ENCODE measurements at places on chromosomes 3 and 15.
A peak's percentile ranks its signal among the peaks of the same experiment; 100 is the strongest.

- DNase-seq = no peak
Observed at GRCh38 chr3:107496855-107497254, 25.9 kb upstream of the BBX start.

GRCh38 chr3:14548321-14548729 is 8.2 kb upstream of the GRIP2 start:
- no peak for DNase-seq

GRCh38 chr3:196931828-196932587 is 10.3 kb downstream of the NCBP2 start:
- DNase-seq = peak; percentile 64

DNA sequence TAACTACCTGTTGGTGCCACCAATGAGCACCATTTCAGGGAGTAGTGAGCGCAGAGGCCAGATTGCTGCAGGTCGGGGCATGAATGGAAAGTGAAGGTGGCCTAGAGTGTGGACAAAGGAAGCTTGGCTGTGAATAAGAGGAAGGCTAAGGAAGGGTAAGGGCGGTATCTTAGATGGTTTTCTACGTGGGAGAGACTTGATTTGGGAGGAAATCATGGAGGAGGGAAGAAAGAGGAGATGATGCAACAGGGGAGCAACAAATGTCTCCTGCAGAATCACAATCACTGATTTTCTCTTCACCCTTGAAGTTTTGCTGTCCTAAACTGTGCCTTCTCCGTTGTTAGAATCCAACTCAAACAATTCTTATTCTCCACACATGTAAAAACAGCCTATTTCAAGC is 21.8 kb downstream of the NME9 start:
- DNase-seq = no peak

DNA sequence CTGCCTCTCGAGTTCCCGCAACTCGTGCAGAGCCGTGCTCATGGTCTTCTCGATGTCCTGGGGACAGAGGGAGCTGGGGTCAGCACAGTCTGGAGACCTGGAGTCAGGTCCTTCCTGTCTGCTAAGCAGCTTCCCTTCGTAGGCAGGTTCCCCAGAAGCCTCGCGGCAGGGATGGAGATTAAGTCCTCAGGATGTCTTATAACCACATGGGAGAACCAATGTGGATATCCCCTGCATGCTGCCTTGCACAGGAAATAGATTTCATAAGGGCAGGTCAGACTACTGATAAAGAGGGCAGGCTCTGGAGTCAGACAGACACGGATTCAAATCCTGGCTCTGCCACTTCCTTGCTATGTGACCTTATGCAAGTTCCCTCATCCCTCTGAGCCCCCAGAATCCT is 22.6 kb upstream of the RAD18 start:
- no peak for DNase-seq

DNA sequence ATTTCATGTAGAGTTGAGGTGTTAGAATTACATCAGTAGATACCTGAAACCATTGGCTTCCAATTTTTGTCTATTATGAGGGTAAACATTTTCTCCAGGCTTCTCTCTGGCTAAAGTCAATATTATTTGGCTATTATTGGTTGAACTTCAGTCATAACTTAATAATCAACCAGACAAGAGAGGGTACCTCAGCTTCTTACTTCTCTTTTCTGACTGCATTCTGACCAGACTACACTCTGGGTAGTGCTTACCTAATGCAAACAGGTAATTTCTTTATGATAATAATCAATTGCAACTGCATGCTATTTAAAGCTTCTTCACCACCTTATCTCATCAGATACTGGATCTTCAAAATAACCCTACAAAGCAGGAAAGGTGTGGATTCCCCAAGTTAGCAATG is 85.1 kb downstream of the ANP32A start:
- no peak for DNase-seq

DNA sequence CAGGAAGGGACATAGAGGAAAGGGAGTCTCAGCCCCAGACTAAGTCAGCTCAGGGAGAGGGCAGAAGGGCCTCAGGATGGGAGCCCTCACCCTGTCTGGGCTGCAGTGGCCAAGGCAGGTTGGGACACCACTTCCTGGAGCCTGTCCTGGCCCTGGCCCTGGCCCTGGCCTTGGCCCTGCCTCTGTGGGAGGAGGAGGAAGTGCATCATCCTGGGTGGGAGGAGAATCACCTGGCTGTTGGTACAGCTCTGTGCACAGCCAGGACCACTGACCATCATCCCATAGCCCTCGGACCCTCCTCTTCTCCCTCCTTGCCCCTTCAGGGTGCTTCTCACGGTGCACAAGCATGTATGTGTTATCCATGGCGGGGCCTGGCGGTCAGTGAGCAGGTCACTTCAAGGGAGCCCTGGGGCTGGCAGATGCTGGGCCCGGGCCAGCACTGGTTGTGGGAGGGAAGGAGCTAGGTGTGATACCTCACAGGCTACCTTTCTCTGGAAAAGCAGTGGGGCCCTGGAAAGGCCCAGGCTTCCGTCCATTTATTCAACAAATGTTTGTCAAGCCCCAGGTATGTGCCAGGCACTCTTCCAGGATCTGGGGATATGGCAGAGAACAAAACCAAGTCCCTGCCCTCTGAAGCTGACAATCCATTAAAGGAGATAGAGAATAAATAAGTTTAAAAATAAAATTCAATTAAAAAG is 8.2 kb upstream of the APEH start:
- no peak for DNase-seq

DNA sequence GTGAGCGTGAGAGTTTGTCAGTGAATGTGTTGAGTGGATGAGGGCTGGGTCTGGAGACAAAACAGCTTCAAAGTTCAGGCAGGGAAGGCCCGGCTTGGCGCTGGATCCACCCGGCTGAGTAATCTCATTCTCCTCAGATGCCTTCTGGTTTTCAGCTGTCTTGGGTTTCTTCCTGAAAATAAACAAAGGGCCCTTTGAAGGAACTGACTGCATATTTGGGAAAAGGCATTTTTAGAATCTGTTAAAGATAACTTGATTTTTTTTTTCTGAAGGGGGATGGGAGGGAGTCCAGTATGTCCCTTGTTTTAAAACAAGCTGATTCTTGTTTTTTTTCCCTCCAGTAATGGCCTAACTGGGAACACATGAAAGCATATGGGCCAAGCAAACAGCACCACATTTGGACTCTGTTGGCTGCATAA is 86.4 kb downstream of the TIGIT start:
- DNase-seq = no peak

GRCh38 chr3:189394599-189395121 is 222.9 kb downstream of the TPRG1 start:
- DNase-seq = no peak

DNA sequence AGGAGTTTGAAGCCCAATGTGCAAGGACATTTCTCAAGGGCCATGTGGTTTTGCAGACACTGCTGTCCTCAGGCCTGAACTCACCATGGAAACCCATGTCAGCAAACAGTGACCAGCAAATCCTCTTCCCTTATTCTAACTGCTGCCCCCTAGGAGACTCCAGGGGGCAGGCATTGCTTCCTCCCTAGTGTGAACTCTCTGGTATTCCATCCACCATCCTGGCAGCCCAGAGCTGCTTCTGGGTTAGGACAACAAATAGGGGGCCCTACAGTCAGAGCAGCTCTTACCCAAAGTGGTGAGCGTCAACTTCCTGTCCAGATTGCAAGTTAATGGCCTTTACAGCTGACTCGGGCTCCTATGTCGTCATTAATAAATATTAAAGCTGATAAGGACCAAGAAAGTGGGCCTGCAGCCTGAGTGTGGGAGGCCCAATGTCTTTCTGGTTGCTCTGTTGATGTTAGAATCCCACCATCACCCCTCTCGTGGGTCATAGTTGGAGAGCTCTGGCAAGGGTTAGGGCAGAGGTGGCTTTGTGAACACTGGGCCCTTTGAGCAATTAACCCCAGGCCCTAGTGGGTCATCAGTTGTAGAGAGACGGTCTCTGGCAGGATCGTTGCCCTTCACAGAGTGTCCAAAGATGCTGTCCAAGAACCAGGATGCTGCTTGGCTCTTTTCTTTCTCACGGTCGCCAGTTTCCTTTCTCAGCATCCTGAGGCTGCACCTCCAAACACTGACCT is 41.5 kb downstream of the TGM4 start:
- no peak for DNase-seq

DNA sequence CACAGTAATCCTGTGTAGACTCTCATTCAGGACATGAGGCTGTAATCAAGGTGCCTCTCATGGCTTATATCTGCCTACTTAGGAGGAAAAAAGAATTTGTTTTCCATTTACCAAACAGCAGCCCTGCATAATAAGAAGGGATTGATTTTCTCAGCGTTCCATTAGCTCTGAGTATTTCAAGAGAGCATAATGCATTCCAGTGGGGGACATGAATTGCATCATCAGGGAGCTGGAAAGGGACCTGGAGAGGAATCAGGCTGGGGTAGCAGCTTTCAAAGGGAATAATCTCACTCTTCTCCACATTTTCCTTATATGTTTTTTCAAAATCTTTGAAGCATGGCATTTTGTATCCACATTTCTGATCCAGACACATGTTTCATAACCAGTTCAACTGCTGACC is 150.6 kb upstream of the ANKRD28 start:
- no peak for DNase-seq

DNA sequence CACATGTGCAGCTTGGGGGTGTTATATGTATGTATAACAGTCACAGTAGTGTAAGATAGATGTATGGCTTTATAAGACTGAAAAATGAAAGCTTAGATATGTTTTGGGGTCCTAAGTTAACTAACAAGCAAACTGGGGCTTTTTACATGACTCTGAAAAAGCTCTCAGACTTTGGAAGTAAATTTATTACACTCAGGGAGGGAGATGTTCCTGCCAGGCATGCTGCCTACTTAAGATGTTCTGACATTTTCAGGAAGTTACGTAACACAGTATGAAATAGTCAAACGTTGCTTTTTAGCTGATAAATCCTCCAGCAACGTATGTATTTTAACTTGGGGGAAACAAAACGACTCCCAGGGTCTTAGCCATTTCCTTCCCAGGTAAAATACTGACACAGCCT is 1.7 kb upstream of the IFT57 start:
- DNase-seq = no peak

- DNase-seq = no peak
Observed at GRCh38 chr15:77059786-77060361, 11.0 kb downstream of the TSPAN3 start.

DNA sequence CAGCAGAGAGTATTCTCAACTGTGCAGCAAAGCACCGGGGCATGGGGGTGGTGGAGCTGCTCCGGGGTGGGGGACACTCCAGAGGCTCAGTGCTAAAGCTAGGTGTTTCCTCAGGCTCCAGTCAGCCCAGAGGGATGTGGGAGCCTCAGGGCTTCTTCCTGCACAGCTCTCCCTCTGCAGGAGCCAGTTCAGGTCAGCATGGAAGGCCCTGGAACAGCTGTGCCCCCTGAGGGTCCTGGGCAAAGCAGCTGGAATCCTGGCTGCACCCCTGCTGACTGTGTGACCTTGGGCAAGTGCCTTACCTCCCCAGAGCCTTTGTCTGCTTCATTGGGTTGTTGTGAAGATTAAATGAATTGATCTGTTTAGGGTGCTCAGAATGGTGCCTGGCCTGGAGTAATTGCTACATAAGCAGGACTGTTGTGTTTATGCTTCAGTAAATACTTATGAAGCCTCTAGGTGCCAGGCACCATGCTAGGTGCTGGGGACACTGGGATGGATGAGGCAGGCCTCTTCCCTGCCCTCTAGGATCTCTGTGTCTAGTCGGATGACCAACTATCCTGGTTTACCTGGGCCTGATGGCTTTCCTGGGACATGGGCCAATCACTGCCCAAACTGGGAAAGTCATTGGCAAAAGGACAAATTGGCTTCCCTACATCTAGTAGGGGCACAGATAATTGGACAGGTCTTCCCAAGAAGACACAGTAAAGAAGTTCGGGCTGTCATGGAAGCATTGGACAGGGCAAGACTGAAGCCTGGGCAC is 64.2 kb upstream of the LCTL start:
- no peak for DNase-seq

DNA sequence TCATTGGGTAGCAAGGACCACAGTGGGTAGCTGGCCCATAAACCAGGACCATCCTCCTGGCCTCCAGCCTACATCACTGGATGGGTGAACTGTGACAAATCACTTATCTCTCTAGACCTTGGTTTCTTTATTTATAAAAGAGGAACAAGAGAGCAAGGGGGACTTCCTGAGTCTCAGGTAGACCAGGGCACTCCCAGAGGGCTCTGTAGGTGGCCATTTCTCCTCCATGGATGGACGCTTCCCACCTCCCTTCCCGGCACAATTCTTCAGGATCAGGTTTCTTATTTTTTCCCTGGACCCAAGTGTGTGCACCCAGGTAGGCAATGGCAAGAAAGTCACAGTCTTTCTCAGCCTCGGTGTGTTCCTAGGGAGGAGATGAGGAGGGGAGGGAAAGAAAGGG is 41.4 kb upstream of the SPATA12 start:
- no peak for DNase-seq

DNA sequence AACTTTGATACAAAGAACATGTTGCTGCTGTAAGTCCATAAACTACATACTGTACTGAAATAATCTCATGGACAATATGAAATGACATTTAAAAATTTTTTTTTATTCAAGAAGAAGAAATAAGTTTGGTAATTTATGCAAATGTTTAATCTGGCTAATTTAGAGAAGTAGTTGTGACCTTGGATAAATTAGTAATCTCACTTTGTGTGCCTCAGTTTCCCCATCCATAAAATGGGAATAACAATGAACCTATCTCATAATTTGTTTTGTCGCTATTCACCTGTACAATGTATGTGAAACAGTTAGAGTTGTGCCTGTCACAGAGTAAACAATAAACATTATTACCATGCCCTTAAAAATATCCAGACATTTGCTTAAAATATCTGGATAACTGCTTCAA is 15.3 kb upstream of the DPH6 start:
- no peak for DNase-seq

GRCh38 chr3:113243846-113244245 is 32.5 kb downstream of the BOC start:
- DNase-seq = no peak

DNA sequence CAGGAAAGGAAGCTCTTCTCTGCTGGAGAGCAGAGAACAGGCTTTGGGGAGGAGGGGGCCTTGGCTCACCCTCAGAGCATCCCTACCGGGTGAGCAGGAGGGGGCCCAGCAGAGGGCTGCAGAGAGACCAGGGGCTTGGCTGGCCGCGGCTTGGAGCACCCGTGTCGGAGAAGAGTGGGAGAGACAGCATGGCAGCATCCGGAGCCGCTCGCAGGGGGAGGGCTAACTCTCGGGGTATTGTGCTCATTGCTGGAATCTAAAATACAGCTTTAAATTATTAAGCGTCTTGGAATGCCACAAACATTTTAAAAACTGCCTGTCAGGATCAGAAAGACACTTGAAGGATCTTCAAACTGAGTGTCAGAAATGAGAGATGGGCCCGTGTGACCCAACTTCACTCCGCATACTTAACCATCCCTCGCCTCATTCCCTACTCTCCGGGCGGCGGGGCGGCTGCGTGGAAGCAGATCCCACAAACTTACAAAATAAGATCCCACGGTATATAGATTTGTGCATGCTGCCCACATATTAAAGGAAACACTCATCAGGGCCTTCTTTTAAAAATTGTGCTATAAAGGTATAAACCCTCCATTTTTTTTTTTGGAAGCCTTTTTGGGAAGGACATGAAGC is 53.9 kb downstream of the EIF4E3 start:
- no peak for DNase-seq

DNA sequence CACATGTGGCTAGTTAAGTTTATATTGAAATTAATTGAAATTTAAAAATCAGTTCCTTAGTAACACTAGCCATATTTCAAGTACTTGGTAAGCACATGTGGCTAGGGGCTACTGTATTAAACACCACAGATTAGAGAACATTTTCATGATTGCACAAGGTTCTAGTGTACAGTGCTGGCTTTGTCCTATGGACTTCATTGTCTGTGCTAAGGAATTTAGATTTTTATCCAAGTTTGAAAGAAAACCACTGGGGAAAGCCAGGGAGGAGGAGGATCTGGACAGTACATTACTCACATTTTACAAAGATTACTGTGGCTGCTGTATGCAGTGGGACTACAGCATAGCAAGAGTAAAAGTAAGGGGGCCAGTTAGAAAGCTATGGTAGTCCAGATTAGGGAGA is 13.9 kb downstream of the STAC start:
- DNase-seq = no peak

Data from NCI-H187 treated with DMSO at 0.1 percent for 48 hours (cell line).